ENCODE measurements at places on chromosomes 16 and 17. TPM values are rescaled to one million over a fixed set of nuclear protein-coding genes. Genes with fewer than 3 reads are reported as not detected.
A peak's percentile ranks its signal among the peaks of the same experiment; 100 is the strongest.

Gene HOXB13
- not detected for total RNA-seq

Gene EPN3
- total RNA-seq: 0.33 TPM

Gene TBC1D3E
- 0.33 TPM for total RNA-seq

Gene HES7
- total RNA-seq: not detected

Gene PKMYT1
- total RNA-seq: 15.8 TPM

Gene OTOA
- total RNA-seq: 0.05 TPM

Gene KRT14
- total RNA-seq: not detected

Gene SLFN12L
- total RNA-seq: 2.2 TPM

Gene TBC1D16
- total RNA-seq: 4.7 TPM

DNA sequence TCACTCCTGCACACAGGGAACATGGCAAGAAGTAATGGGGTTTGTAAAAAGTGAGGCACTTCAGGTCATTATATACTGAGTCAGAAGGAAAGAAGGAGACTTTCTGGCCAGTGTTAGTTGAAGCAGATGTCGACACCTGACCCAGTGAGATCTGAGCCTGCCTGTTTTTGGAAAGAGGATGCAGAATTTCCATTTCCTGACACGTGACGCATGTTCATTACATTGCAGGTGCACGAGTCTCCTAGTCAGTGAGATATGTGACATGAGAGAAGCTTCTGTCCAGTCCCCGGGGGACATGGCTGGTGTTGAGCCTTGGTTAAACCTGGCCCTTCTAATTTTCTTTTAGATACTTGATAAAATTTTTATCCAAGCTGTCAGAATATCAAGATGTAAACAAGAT lies 62.3 kb downstream of the ELAC2 start:
- no peak overlapping the region for H3K27ac ChIP-seq
- no peak overlapping the region for H3K4me3 ChIP-seq
- no peaks in the 10 kb centered on the region for H3K4me1 ChIP-seq
- no peaks in the 10 kb centered on the region for H3K27me3 ChIP-seq
- no peak for DNase-seq

- no peaks in the 10 kb centered on the region for H3K4me1 ChIP-seq
- H3K36me3 ChIP-seq: no peaks in the 10 kb centered on the region
- DNase-seq: peak; percentile 9
- no peak overlapping the region for H3K4me3 ChIP-seq
Measured at GRCh38 chr17:77727037-77727615, 231.4 kb upstream of the TNRC6C start.

DNA sequence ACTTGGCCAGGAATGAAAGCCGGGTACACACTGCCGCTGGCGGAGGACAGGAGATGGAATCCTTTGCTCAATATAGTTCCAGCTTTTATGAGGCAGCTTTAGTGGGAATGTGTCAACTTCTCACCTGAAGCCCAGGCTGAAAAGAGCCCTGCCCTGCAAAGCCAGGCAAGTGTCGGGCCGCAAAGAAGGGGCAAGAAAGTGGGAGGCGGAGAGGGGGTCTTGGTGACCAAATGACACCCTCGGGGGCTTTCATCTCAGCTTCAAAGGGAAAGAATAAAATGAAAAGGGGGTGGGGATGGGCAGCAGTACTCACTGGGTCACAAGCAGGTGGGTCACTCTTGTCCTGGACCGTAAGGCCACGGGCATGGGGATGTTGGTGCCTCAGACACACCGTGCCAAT lies 62.9 kb downstream of the C16orf95 start:
- no peaks in the 10 kb centered on the region for H3K36me3 ChIP-seq
- no peaks in the 10 kb centered on the region for H3K27me3 ChIP-seq
- no peak overlapping the region for H3K27ac ChIP-seq
- H3K4me1 ChIP-seq: no peaks in the 10 kb centered on the region

DNA sequence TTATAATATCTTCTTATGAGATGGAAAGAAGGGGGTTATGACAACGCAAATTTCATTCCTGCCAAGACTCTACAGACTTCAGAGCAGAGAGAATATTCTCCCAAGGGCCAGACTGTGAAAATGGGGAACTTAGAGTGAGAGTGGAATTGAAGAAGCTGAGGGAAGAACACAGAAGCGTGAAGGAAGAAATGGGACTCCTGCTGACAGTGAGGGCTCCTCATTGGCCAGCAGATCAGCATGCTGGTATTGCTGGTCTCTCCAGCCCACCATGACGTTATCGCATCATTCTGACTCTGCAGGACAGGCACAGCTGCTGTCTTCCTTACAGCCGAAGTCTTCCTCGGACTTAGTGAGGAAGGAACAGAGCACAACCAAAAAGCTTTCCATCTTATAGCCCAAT lies 24.3 kb downstream of the CCL4 start:
- H3K4me1 ChIP-seq: peaks cover 4% of the 10 kb centered on the region
- H3K27me3 ChIP-seq: no peaks in the 10 kb centered on the region
- DNase-seq: no peak
- no peak overlapping the region for H3K27ac ChIP-seq
- no peak overlapping the region for H3K4me3 ChIP-seq
- H3K36me3 ChIP-seq: no peaks in the 10 kb centered on the region

DNA sequence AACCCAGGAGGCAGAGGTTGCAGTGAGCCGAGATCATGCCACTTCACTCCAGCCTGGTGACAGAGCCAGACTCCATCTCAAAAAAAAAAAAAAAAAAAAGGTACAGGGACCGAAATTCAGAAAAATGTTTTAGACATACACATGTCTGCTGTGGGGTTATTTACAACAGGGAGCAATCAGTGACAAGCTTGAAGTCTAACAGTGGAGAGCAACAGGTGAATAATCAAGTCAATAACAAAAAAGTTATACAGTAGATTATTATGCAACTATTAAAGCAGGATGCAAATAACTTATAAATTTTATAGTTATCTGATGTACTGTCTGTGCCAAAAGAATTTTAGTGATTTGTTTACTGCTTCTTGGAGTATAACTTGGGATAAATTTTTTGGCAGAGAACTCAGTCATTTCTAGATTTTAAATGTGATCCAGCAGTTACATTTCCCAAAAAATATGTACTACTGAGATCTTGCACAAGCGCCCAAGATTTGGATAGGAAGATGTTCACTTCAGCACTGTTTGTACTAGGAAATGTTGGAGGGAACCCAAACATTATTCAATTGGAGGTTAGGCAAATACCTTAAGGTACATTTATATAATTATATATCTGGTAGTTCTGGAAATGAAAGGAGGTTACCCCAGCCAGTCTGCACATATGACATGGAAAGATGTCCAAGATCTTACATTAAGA lies 34.1 kb downstream of the EEF2K start:
- peaks cover 3% of the 10 kb centered on the region for H3K36me3 ChIP-seq
- H3K27me3 ChIP-seq: no peaks in the 10 kb centered on the region

DNA sequence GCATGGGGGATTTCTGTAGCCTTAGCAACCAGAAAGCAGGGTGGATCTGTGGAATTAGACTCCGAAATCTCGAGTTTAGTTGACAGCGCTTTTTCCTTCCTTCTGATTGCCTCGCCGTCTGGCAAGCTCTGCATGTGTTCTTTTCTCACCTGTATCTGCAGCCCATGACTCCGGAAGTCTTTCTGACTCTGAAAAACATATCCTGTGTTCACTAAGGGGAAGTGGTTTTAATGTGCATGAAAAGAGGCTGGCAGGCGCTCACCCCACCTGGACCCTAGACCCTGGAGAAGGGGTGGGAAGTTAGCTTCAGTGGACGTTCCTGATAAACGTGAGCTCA lies 158.5 kb downstream of the RPTOR start:
- DNase-seq: no peak
- peaks cover 3% of the 10 kb centered on the region for H3K36me3 ChIP-seq
- H3K27me3 ChIP-seq: no peaks in the 10 kb centered on the region
- H3K27ac ChIP-seq: no peak overlapping the region

DNA sequence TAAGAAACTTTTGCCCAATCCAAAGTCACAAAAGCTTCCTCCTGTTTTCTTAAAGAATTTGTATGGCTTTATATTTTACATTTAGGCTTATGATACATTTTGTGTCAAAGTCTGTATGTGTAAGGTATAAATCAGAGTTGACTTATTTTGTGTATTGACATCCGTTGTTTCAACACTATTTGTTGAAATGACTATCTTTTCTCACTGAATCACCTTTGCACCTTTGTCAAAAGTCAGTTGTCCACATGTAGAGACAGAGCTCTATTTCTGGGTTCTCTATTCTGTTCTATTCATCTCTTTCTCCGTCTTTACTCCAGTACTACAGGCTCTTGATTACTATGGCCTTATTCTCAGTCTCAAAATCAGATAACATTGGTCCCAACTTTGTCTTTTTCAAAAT lies 73.2 kb downstream of the C16orf78 start:
- H3K36me3 ChIP-seq: no peaks in the 10 kb centered on the region
- no peaks in the 10 kb centered on the region for H3K4me1 ChIP-seq
- H3K27me3 ChIP-seq: no peaks in the 10 kb centered on the region
- no peak overlapping the region for H3K4me3 ChIP-seq

- no peaks in the 10 kb centered on the region for H3K27me3 ChIP-seq
- no peak overlapping the region for H3K27ac ChIP-seq
- no peaks in the 10 kb centered on the region for H3K4me1 ChIP-seq
- no peak overlapping the region for H3K4me3 ChIP-seq
- no peaks in the 10 kb centered on the region for H3K36me3 ChIP-seq
- no peak for DNase-seq
Measured at GRCh38 chr17:70187383-70187782, 18.1 kb downstream of the KCNJ2 start.

GRCh38 chr17:73561111-73561510 lies 83.1 kb downstream of the SDK2 start:
- H3K4me1 ChIP-seq: no peaks in the 10 kb centered on the region
- H3K27me3 ChIP-seq: no peaks in the 10 kb centered on the region
- no peak overlapping the region for H3K4me3 ChIP-seq
- H3K36me3 ChIP-seq: no peaks in the 10 kb centered on the region
- DNase-seq: no peak

- no peak overlapping the region for H3K4me3 ChIP-seq
- H3K27me3 ChIP-seq: no peaks in the 10 kb centered on the region
- no peak overlapping the region for H3K27ac ChIP-seq
- H3K36me3 ChIP-seq: no peaks in the 10 kb centered on the region
- DNase-seq: no peak
Measured at GRCh38 chr16:78353640-78354275, 254.3 kb downstream of the WWOX start.

- no peak for DNase-seq
- H3K36me3 ChIP-seq: no peaks in the 10 kb centered on the region
- peak overlapping the region; percentile 54 for H3K27ac ChIP-seq
- peaks cover 20% of the 10 kb centered on the region for H3K4me1 ChIP-seq
- H3K4me3 ChIP-seq: no peak overlapping the region
Measured at GRCh38 chr16:11100239-11100750, 155.7 kb downstream of the SOCS1 start.

DNA sequence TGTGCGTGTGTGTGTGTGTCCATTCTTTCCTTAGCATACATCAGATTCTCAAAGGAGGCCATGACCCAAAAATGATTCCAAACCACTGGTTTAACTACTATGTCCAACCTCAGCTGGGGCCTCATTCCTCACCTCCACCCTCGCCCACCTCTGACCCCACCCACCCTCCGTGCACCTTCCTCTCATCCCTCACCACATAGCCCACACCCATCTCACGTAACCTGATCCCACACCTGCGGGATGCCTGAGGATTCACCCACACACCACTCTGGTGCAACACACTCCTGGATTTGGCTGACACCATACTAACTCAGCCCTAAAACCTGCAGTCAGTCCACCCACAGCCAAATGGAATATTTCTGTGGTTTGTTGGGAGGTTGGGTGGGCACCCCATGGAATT lies 3.3 kb upstream of the CSNK2A2 start:
- H3K4me3 ChIP-seq: no peak overlapping the region
- DNase-seq: no peak
- peaks cover 8% of the 10 kb centered on the region for H3K4me1 ChIP-seq
- H3K27ac ChIP-seq: no peak overlapping the region
- H3K27me3 ChIP-seq: no peaks in the 10 kb centered on the region

- H3K36me3 ChIP-seq: no peaks in the 10 kb centered on the region
- no peak overlapping the region for H3K27ac ChIP-seq
- no peaks in the 10 kb centered on the region for H3K4me1 ChIP-seq
- no peak for DNase-seq
Measured at GRCh38 chr17:33469911-33470310, 176.8 kb upstream of the ASIC2 start.

DNA sequence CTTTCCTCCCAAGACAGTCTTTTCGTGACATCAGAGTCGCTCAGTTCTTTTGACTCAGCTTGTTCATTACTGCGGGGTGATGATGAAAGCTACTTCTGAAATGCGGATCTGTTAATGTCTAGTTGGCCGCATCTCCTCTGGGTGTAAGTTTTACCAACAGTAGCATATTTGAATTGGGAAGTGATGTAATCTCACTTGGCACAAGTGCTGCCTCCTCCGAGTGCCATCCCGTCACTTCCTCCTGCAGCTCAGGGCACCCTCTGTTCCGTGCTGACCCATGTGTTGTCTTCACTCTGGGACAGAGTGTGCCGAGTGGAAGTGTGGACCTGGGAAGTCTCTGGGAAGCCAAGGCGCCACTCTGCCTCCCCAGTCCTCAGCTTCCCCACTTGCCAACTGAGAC lies 8.9 kb downstream of the ADAD2 start:
- no peaks in the 10 kb centered on the region for H3K4me1 ChIP-seq
- H3K27ac ChIP-seq: no peak overlapping the region
- H3K36me3 ChIP-seq: no peaks in the 10 kb centered on the region
- no peaks in the 10 kb centered on the region for H3K27me3 ChIP-seq
- no peak for DNase-seq
